Type B pancreatic cell (in vitro differentiated cells): ENCODE measurements at places on chromosomes 7 and 10. TPM values are rescaled to one million over a fixed set of nuclear protein-coding genes. Genes with fewer than 3 reads are reported as not detected.

OR2A5 gene
- not detected in 2 replicates for total RNA-seq

- no peak overlapping the region for H3K4me3 ChIP-seq
- H3K4me1 ChIP-seq: peaks cover 25% of the 10 kb centered on the region
- DNase-seq: no peak
- H3K27ac ChIP-seq: peak overlapping the region; percentile 76
- H3K36me3 ChIP-seq: no peaks in the 10 kb centered on the region
These were observed 22.4 kb downstream of the UBTD1 start for GRCh38 chr10:97520978-97521761.

DNA sequence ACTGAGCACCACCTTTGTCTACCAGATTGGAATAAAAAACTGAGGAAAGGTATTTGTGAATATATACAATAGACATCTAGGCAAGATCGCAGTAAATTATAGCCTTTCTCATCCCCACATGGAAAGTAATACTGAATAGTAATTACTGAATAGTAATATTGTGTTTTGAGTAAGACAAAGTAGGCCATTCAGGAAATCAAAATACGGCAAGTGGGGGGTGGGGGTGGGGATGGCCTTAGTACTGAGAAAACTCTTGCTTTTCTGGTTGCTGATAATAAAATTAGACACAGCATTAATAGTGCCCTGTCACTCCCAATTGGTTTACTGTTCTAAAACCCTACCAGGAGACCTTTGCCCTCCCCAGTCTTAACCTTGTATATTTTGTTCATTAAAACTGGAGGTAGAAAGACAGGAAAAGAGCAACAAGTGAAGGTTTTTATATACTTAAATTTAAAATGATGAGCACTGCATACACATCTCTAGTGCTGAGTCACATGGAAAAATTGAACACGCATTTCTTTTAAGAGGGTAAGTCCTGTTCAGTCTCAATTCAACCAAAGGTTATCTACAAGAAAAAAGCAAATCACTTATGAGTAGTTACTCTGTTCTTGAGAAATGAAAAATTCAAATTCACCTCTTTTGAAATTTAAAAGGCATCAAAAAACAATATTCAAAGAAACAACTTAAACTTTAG lies 65.6 kb downstream of the IGF2BP3 start:
- no peak overlapping the region for H3K4me3 ChIP-seq
- no peak for DNase-seq
- no peaks in the 10 kb centered on the region for H3K4me1 ChIP-seq
- peaks cover 61% of the 10 kb centered on the region for H3K36me3 ChIP-seq
- H3K27ac ChIP-seq: peak overlapping the region; percentile 4
- no peaks in the 10 kb centered on the region for H3K27me3 ChIP-seq

DNA sequence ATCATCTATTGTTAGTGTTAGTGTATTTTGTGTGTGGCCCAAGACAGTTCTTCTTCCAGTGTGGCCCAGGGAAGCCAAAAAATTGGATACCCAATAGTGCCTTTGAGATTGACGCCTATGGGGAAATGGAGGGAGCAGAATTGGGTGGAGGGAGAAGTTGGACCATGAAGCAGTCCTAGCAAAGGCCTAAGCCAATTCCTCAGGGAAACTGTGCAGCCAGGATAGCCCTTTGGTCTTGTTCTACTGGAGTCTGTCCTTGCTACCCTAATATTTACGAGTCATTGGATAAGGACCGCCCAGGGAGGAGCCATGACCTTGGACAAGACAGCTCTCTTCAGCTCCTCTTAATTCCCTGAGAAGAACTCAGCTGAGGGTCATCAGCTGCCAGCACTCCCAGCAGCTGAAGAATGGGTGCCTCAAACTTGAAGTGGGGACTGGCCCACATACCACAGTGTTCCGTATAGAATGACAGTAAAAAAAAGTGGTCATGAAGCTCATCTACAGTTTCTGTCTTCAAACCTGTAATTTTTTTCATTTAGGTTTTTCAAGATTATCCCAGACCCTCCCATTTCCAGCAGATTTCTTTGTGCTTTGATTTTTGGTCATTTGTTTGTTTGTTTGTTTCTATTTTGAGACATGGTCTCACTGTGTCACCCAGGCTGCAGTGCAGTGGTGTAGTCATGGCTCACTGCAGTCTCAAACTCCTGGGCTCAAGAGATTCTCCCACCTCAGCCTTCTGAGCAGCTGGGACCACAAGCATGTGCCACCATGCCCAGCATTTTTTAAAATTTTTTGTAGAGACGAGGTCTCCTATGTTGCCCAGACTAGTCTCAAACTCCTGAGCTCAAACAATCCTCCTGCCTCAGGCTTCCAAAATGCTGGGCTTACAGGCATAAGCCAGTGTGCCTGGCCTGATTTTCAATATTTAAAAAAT lies 81.2 kb downstream of the C1GALT1 start:
- peaks cover 13% of the 10 kb centered on the region for H3K36me3 ChIP-seq
- no peak overlapping the region for H3K27ac ChIP-seq
- H3K4me3 ChIP-seq: no peak overlapping the region
- H3K27me3 ChIP-seq: no peaks in the 10 kb centered on the region
- H3K4me1 ChIP-seq: peaks cover 9% of the 10 kb centered on the region

- peak overlapping the region; percentile 52 for H3K4me3 ChIP-seq
- DNase-seq: no peak
- H3K27ac ChIP-seq: peak overlapping the region; percentile 25
- H3K4me1 ChIP-seq: peaks cover 30% of the 10 kb centered on the region
These were observed 29.4 kb downstream of the CDK14 start for GRCh38 chr7:90625562-90625961.

GRCh38 chr10:75400163-75400770 lies 1.3 kb downstream of the ZNF503 start:
- H3K4me1 ChIP-seq: peaks cover 5% of the 10 kb centered on the region
- DNase-seq: no peak
- peaks cover 13% of the 10 kb centered on the region for H3K27me3 ChIP-seq
- H3K27ac ChIP-seq: peak overlapping the region; percentile 95
- H3K36me3 ChIP-seq: peaks cover 14% of the 10 kb centered on the region
- peak overlapping the region; percentile 98 for H3K4me3 ChIP-seq

PSD gene
- total RNA-seq: 7.8 and 9.3 TPM in 2 replicates

- no peak overlapping the region for H3K27ac ChIP-seq
- no peak for DNase-seq
- no peaks in the 10 kb centered on the region for H3K36me3 ChIP-seq
- no peak overlapping the region for H3K4me3 ChIP-seq
These were observed 31.6 kb upstream of the CCDC71L start for GRCh38 chr7:106692450-106693051.

- no peaks in the 10 kb centered on the region for H3K36me3 ChIP-seq
- H3K27me3 ChIP-seq: peaks cover 23% of the 10 kb centered on the region
- H3K27ac ChIP-seq: no peak overlapping the region
- H3K4me3 ChIP-seq: no peak overlapping the region
- no peak for DNase-seq
These were observed 35.2 kb downstream of the NPY start for GRCh38 chr7:24319209-24319608.

EPDR1 gene
- total RNA-seq: 0.90 and 6.1 TPM in 2 replicates

DNA sequence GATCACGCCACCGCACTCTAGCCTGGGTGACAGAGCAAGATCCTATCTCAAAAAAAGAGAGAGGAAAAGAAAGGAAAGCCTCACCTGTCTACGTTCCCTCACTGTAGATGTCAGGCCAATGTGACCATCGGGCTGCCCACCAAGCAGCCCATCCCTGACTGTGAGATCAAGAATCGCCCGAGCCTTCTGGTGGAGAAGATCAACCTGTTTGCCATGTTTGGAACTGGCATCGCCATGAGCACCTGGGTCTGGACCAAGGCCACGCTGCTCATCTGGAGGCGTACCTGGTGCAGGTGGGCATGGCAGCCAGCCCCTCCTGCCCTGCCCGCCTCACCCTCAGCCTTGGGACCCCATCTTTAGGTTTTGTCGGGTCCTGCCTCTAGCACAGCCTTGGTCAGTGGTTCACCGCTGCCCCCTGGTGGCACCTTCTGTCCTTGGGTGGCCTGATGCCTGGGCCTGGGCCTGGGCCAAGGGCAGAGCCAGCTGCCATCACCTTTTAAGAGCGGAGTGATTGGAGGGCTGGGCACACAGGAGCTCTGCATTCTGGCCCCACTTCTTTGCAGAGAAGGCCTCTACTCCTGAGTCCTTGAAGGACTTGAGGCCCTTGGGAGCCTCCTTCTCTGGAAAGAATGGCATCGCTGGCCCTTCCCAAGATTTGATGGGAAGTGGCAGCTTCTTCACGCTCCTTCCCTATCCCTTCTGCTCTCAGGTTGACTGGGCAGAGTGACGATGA lies 14.4 kb upstream of the AHCYL2 start:
- no peak overlapping the region for H3K27ac ChIP-seq
- no peaks in the 10 kb centered on the region for H3K27me3 ChIP-seq
- peaks cover 5% of the 10 kb centered on the region for H3K4me1 ChIP-seq
- no peak overlapping the region for H3K4me3 ChIP-seq
- peaks cover 9% of the 10 kb centered on the region for H3K36me3 ChIP-seq

- no peak overlapping the region for H3K4me3 ChIP-seq
- no peaks in the 10 kb centered on the region for H3K27me3 ChIP-seq
- H3K4me1 ChIP-seq: peaks cover 4% of the 10 kb centered on the region
These were observed 160.6 kb downstream of the MAGI2 start for GRCh38 chr7:79292834-79293233.

GRCh38 chr10:5609952-5610616 lies 56.3 kb downstream of the ASB13 start:
- peak overlapping the region; percentile 87 for H3K27ac ChIP-seq
- no peak for DNase-seq
- H3K27me3 ChIP-seq: peaks cover 4% of the 10 kb centered on the region
- H3K4me1 ChIP-seq: peaks cover 29% of the 10 kb centered on the region
- H3K36me3 ChIP-seq: peaks cover 4% of the 10 kb centered on the region
- peak overlapping the region; percentile 56 for H3K4me3 ChIP-seq

C7orf57 gene
- total RNA-seq: 0.36 and 1.5 TPM in 2 replicates

- H3K27ac ChIP-seq: no peak overlapping the region
- no peaks in the 10 kb centered on the region for H3K27me3 ChIP-seq
- H3K4me1 ChIP-seq: no peaks in the 10 kb centered on the region
- DNase-seq: peak; percentile 93
- no peak overlapping the region for H3K4me3 ChIP-seq
These were observed 274.9 kb upstream of the GALNT17 start for GRCh38 chr7:70856901-70857630.

- H3K36me3 ChIP-seq: no peaks in the 10 kb centered on the region
- no peaks in the 10 kb centered on the region for H3K27me3 ChIP-seq
- H3K27ac ChIP-seq: no peak overlapping the region
These were observed 17.8 kb downstream of the LRRC27 start for GRCh38 chr10:132349766-132350165.

- H3K4me1 ChIP-seq: no peaks in the 10 kb centered on the region
- H3K36me3 ChIP-seq: peaks cover 28% of the 10 kb centered on the region
- H3K4me3 ChIP-seq: no peak overlapping the region
- H3K27ac ChIP-seq: no peak overlapping the region
These were observed 42.8 kb upstream of the DNAAF5 start for GRCh38 chr7:683526-684205.

GRCh38 chr7:50657341-50657873 lies 92.2 kb upstream of the DDC start:
- no peak overlapping the region for H3K4me3 ChIP-seq
- H3K4me1 ChIP-seq: no peaks in the 10 kb centered on the region
- DNase-seq: no peak
- H3K27me3 ChIP-seq: no peaks in the 10 kb centered on the region

DNA sequence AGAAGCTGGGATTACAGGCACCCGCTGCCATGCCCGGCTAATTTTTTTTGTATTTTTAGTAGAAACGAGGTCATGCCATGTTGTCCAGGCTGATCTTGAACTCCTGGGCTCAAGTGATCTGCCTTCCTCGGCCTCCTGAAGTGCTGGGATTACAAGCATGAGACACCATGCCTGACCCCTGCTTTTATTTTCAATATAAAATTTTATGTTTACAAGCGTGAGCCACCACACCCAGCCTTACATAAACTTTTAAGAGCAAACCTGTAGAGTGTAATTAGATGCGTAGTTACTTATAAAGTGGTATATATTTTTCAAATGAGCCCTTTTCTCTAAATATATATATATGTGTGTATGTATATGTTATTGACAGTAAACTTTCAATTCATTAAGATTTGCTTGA lies 8.7 kb downstream of the CNNM2 start:
- no peak overlapping the region for H3K4me3 ChIP-seq
- H3K27me3 ChIP-seq: no peaks in the 10 kb centered on the region
- H3K27ac ChIP-seq: no peak overlapping the region

DNA sequence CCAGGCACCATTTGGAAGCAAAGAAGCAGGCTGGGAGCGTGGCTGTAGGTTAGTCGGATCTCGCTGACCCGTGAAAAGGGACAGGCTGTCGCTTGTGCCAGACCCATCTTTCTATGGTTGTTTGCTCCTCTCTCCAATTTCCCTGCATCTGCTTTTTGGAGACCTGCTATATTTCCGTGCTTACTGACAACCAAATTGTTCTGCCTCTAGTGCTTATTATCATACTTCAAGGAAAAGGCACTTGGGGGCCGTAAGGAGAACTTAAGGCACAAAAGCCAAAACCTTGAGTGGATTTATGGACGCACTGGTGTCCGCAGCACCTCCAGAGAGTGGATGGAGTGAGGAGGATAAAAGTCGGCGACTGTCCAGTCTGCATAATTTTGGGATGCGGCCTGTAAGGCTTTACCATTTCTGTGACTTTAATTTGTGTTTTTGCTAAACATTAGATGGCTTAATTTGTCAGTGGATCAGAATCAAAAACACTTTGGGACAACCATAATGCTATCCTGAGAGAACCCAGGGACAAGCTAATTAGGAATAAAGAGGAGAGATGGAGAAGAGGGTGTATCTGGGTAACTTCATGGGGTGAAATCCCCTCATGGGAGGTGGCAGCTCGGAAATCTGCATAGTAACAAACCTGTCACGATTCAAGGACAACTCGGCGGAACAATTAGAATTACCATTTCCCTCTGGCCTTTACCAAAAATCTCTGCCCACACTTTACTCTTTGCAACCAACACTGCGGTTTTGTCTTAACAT lies 206.7 kb downstream of the HDAC9 start:
- no peaks in the 10 kb centered on the region for H3K27me3 ChIP-seq
- no peak for DNase-seq
- peaks cover 29% of the 10 kb centered on the region for H3K4me1 ChIP-seq
- no peak overlapping the region for H3K27ac ChIP-seq
- H3K4me3 ChIP-seq: no peak overlapping the region

GRCh38 chr7:99623702-99624447 lies 7.1 kb downstream of the ZSCAN25 start:
- no peaks in the 10 kb centered on the region for H3K27me3 ChIP-seq
- peaks cover under 1% of the 10 kb centered on the region for H3K4me1 ChIP-seq
- H3K36me3 ChIP-seq: peaks cover 43% of the 10 kb centered on the region
- no peak overlapping the region for H3K4me3 ChIP-seq

DNA sequence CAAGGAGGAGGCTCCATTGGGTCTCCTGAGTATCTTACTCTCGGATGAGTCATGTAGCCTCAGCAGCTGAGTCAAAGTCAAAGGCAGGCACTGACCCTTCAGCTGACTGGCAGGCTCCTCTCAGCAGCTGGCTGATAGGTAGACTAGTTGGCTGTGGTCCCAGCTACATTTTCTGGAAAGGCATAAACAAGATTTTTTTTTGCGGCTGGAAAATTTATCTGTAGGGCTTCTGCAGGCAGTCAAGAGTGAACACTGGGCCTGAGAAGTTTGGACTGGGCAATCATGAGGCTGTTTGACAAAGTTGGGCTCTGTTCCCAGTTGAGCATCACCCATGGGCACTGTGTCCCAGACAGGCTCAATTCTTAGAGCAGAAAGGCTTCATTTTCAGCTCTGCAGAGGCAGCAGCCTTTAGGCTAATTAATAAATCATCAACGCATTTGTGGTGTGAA lies 796.2 kb downstream of the CCSER2 start:
- H3K4me3 ChIP-seq: no peak overlapping the region
- H3K4me1 ChIP-seq: no peaks in the 10 kb centered on the region
- H3K27me3 ChIP-seq: no peaks in the 10 kb centered on the region
- no peak for DNase-seq

SLC29A4 gene
- total RNA-seq: 76.1 and 79.6 TPM in 2 replicates

- H3K27me3 ChIP-seq: no peaks in the 10 kb centered on the region
These were observed 8.1 kb upstream of the CPA2 start for GRCh38 chr7:130258494-130259078.
